ENCODE measurements at places on chromosomes 2 and 18. TPM values are rescaled to one million over a fixed set of nuclear protein-coding genes. Genes with fewer than 3 reads are reported as not detected.

The TGFA gene
- total RNA-seq, result 2.6 TPM

The CMPK2 gene
- total RNA-seq, result 0.12 TPM

The COL4A3 gene
- 1.2 TPM for total RNA-seq

The GNLY gene
- not detected for total RNA-seq

GRCh38 chr2:218623366-218623705, 15.6 kb downstream of the PLCD4 start:
- H3K4me3 ChIP-seq, result no peak overlapping the region
- H3K4me1 ChIP-seq, result no peaks in the 10 kb centered on the region
- H3K27me3 ChIP-seq, result no peaks in the 10 kb centered on the region
- H3K27ac ChIP-seq, result no peak overlapping the region
- no peak for DNase-seq
- no peaks in the 10 kb centered on the region for H3K36me3 ChIP-seq

- H3K27me3 ChIP-seq, result no peaks in the 10 kb centered on the region
- no peak within 1 kb of the TSS for H3K27ac ChIP-seq
- DNase-seq, result peak; percentile 66
Measured at GRCh38 chr2:241858206-241859016, at the start of gene PDCD1. PDCD1 (minus strand) TSS chr2:241858894; CDS start chr2:241858838, 56 bp downstream.

DNA sequence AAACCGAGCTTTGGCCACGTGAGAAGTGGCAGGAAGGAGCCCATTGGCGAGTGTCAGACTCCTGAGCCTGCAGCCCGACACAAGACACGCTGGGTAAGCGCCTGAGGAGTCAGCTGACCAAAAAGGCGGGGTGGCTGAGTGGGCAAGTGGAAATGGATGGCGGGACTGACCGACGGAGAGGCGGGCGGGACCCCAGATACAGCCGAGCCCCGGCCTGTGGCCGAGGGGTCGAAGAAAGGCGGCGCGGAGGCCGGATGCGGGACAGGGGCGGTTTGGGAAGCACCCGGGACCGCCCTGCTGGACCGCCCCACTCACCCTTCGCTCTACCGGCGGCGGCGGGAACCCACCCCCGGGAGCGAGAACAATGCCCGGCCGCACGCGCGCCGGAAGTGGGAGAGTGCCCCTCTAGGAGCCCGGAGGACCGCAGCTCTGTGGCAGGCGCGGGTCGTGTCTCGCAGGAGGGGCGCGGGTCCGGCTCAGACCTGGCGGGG, 22.8 kb downstream of the ZSCAN30 start:
- DNase-seq, result peak; percentile 89
- peak overlapping the region; percentile 63 for H3K27ac ChIP-seq
- peaks cover 11% of the 10 kb centered on the region for H3K27me3 ChIP-seq
- peak overlapping the region; percentile 59 for H3K4me3 ChIP-seq
- no peaks in the 10 kb centered on the region for H3K36me3 ChIP-seq

GRCh38 chr18:45275367-45276113, 339.7 kb upstream of the SLC14A2 start:
- no peaks in the 10 kb centered on the region for H3K4me1 ChIP-seq
- H3K36me3 ChIP-seq, result no peaks in the 10 kb centered on the region
- no peaks in the 10 kb centered on the region for H3K27me3 ChIP-seq
- peak; percentile 76 for DNase-seq
- H3K4me3 ChIP-seq, result no peak overlapping the region
- no peak overlapping the region for H3K27ac ChIP-seq

DNA sequence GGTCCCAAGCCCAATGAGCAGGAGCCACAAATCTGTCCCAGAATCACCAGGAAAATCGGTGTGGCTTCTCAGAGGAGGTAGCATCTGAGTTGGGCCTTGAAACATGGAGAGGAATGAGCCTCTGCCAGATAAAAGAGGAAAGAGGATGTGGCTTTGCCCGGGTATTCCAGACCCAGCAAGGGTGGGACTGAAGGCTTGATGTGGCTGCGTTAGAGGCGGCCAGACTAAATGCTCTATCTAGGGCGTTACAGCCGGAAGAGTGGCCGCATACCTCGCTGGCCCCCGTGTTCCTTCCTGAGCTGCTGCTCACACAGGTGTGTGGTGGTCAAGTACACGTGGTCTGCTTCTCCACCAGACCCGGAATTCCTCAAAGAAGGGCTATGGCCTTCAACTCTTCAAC, 33.9 kb upstream of the POMC start:
- 0 out of 2 replicates have a peak, but pooled peaks cover 4% of the 10 kb centered on the region for H3K4me1 ChIP-seq
- H3K27me3 ChIP-seq, result no peaks in the 10 kb centered on the region
- H3K4me3 ChIP-seq, result no peak overlapping the region
- DNase-seq, result no peak
- no peaks in the 10 kb centered on the region for H3K36me3 ChIP-seq
